ENCODE measurements at places on chromosomes 1 and 21.

- DNase-seq, result no peak
Measured at GRCh38 chr1:31954607-31955283, 16.6 kb upstream of the PTP4A2 start.

DNA sequence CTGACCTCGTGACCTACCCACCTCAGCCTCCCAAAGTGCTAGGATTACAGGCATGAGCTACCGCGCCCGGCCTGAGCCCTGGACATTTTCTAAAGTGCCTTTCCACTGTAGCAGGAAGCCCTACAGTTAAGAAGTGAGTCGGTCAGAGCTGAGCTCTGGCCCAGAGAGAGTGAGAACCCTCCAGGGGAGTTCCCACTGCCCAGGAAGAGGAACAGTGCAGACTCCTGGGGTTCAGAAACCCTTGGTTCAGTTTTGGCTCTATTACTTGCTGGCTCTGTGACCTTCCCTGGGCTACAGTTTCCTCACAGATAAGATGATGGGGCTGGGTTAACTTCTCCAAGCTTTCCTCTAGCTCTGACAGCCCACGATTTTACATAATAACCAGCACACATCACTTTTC lies 20.9 kb downstream of the SLC9A1 start:
- no peak for DNase-seq

DNA sequence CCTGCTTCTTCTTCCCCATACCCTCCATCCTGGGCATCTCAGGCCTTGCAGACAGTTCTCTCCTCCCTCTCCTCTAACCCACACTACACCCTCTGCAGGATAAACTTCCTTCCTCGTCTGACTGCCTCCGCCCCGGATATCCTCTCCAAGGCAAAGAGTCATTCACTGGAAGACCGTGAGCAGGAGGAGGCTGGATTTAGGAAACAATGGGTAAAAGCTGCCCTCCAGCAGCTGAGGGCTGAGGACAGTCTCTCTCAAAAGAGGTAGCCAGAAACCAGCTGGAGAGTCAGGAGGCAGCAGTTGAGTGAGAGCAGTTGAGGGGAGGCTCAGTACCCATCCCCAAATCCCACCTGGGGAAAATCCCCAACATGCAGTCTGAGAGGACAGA lies 1.4 kb downstream of the CSRP1 start:
- no peak for DNase-seq

DNA sequence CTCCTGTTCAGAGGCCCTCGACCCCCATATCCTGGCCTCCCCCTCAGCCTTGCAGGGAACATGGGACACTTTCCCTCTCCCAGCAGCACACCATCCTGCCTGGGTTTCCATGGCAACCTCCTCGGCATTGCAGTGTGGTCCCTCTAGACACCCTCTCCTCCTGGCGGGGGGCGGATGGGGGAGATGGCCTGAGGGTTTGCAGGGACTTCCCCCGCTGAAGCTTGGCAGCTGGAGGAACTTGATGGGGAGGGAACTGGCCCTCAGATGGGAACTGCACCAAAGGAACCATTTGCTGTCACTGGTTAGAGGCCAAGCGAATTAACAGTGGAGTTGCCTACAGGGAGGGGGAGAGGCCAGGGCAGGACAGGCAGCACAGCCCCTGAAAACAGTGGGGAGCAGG lies 28.7 kb downstream of the RIMS3 start:
- peak; percentile 5 for DNase-seq

Data from NCI-H1417 (cell line).